ENCODE measurements at places on chromosomes 11 and 22.
A peak's percentile ranks its signal among the peaks of the same experiment; 100 is the strongest.

- no peak for DNase-seq
These were observed 27.2 kb downstream of the PARVG start for GRCh38 chr22:44207981-44208317.

- no peak for DNase-seq
These were observed 57.2 kb downstream of the SBF1 start for GRCh38 chr22:50417411-50418210.

DNA sequence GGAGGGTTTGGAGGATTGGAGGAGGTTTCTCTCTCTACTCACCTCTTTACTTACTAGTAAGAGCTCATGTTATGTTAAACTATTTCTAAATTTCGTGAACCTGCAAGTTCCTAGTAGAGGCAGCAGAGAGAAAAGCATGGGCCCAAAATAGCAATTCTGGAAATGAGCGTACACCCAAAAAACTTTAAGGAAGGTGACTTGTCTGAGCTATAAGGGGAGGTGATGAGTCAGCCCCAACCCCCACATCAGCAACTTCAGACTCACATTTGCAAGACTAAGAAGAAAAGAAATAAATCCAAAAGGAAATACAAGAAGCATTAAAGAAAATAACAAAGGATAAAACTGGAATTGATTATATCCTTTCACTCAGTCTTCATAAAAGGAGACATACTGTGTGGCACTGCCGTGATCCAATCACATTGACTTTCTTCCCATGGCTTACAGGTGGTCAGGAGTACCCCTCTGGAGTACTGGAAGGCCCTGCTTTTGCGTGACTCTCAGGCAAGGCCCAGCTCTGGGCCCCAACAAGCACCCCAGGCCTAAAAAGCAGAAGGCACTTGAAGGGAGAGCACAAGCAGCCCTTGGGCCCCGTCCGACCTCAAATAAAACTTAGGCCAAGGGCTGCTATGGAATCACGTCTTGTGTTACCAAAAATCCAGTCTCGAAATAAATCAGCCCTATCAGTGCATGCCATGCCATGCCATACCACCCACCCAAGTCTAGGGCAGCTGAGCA lies 14.3 kb downstream of the PACSIN2 start:
- peak; percentile 58 for DNase-seq

DNA sequence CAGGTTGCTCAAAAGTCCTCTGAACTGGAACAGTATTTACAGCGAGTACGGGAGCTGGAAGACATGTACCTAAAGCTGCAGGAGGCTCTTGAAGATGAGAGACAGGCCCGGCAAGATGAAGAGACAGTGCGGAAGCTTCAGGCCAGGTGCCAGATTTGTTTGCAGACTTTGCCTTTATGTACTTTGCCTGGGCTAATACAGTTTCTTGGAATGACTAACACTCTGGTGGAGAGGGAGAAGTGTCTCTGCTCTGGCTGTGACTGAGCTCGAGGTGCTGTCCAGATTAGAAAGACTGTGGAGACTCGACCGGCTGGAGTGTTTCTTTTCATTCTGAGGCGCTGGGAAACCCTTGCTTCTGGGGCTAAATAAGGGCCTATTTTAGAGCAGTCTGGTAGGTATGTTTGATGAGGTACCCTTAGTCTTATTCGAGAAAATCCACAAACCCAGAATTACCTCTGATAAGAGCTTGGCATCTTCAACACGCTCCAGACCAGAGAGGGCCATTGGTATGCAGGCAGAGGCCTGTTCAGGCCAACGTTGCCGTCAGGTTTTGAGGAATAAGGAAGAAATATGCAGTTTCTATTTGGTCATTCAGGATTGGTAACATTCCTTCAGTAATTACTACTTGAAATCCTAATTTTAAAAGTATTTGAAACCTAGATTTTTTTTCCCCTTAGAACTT lies 76.5 kb downstream of the SWAP70 start:
- no peak for DNase-seq

DNA sequence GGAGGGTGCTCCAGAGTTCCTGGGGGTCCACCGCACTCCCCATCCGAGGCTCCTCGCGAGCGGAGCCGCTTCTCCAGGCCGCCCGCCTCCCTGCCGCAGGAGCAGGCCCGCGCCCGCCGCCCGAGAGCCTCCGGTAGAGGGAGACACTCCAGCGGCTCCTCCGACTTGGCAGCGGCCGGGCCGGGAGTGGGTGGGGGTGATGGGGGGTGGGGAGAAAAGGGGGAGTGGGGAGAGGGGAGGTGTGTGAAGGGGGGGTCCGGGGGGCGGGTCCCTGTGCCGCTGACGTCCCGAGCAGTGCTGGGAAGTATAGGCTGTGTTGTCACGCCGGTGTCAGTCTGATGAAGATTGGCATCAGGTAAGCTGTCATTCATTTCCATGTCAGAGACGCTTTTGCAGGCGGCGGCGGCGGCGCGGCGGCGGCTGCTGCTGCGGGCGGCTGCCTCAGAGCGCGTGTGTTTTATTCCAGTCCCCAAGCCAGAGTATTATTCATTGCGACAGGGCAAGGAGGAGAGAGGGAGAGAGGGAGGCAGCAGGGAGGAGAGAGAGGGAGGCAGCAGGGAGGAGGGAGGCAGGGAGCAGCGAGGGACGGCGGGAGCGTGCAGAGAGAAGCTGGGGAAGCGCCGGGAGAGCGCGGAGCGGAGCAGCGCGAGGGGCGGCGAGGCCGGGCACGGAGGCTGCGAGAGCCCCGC lies at the start of gene PKNOX2:
TSS of gene PKNOX2 (plus strand) at position 330 of the 689 bp plus-strand sequence. CDS start 186,555 bp downstream, outside the sequence.
- DNase-seq: no peak

GRCh38 chr22:29152045-29152953 lies 53.4 kb upstream of the EMID1 start:
- peak; percentile 51 for DNase-seq

DNA sequence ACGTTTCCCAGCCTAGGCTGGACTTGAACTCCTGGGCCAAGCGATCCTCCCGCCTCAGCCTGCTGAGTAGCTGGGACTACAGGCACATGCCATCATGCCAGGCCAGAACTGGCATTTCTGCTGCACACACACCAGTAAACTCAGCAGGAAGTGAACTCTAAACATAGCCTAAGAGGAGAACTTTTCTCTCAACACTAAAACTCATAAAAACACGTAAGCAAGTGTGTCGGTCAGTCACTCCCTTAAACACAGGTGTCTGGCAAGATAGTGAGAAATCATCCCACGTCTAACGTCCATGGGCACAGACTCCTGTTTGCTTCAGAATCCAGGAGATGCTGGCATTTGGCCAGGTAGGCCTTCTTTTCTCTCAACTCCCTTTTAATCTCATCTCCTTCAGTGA lies 104.8 kb downstream of the RPL27A start:
- no peak for DNase-seq

DNA sequence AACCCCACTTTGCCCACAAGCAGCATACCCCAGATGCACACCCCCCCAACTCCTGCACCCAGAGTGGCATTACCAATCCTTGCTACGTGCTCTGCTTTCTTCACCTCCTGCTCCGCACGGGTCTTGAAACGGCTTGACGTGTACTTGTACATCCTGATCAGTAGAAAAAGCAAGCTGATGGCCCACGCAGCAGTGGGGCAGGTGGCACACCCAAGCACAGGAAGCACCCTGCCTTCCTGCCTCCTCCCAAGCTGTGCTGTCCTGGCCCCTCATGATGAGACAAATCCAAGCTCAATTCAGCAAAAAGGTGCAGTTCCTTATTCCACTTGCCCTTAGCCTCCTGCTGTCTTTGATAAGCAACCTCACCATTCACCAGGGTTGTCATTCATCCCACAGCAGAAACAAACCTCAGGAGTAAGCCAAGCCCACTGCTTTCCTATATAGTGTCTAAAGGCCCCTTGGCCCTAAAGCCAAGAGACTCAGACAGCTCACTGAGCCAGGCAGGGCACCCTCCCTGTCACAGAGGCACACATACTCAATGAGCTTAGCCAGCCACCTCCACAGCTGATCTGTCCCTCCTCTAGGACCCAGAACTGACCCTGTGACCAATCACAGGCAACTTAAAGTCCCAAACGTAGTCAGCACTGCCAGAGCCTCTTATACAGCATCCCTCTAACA lies 27.8 kb downstream of the MORC2 start:
- no peak for DNase-seq

- DNase-seq: peak; percentile 91
These were observed 11.7 kb downstream of the SAA1 start for GRCh38 chr11:18277565-18278271.

GRCh38 chr11:112174789-112175598 lies at the start of gene BCO2:
BCO2 (plus strand) TSS chr11:112175512; CDS start chr11:112175602, 90 bp downstream.
- DNase-seq: peak; percentile 58

- DNase-seq: no peak
These were observed 14.6 kb downstream of the GLB1L2 start for GRCh38 chr11:134346101-134346975.

GRCh38 chr22:37784829-37785495 lies 22.8 kb upstream of the GCAT start:
- DNase-seq: no peak

- DNase-seq: no peak
These were observed 104.8 kb upstream of the NAV2 start for GRCh38 chr11:19607656-19608360.

DNA sequence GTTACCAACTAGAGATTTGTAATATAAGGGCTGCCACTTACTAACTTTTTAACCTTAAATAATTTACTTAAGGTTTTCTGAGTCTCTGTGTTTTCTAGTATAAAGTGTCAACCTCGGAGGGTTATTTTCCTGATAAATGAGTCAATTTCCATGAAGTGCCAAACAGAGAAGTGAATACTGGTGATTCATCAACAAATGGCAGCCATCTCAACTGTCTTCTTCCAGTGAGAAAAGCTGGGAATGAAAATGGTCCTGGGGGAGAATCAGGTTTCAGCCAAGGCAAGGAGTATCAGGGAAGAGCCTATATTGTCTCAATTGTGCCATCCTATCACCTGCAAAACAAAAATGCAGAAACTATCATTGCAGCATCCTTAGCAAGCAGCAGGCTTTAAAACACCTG lies 129.1 kb downstream of the LUZP2 start:
- no peak for DNase-seq

GRCh38 chr11:8068605-8069221 lies 12.3 kb upstream of the TUB start:
- DNase-seq: no peak

- DNase-seq: no peak
These were observed 82.2 kb downstream of the ATG16L2 start for GRCh38 chr11:72896431-72896830.

DNA sequence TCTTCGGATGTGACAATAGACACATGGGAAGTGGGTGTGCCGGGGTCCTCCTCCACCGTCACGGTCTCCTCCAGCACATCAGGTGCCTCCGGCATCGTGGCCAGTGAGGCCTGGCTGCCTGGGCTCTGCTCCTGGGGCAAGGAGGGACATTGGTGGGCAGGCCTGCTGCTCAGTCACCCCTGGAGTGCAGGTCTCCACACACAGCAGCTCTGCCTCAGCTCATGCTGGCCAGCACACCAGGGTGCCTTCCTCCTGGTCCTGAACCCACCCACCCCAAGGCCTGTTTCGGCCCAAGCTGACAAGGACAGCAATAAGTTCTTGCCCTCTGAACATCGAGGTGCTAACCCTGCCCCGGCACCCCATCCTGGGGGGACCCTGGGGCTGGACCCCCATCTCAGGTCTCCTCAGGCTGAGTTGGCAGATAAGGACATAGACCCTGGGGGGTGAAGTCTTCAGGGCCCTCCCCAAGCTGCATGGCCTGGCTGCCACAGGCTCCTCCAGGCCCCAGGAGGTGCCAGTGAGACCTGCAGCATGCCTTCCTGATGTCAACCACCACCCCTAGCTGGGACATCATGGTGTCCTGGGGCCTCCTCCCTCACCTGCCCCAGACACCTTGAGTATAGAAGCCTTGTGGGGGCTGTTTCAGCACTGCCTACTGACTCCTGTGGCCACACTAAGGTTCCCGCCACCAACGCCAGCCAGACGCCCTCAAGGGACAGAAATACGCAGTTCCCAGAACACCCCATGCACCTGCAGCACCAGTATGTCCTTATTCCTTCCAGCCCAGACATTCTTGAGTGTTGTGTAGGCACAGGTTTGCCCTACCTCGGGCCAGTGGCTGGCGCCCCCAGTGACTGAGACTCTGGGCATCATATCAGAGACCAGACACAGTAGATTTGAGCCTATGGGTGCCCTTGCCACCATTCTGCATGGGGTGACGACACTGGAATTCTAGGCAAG lies 34.4 kb downstream of the ARVCF start:
- no peak for DNase-seq

DNA sequence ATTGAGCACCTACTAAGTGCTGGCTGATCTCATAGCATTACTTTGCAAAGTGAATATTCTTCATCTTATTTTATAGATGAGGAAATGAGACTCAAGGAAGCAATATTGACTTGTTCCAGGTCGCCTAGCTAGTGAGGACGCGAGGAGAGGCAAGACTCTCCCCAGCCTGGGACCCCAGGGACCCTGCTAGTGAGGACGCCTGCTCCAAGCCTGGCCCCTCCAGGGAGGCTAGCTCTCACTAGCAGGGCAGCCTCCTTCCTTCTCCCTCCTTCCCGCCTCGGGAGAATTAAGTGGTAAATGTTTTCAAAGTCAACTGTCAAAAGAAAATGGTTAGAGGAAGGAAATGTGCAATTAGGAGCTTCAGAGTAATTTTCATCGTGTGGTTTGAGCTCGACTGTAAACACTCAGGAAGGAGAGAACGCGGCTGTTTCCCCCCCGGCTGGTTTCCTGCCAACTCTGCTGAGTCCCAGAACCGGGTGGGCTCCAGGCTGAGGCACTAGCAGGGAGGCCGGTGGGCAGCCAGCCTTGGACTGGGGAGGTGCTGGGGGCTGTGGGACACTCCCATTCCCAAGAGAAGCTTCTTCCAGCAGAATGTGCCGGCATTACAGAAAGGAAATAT lies 17.9 kb downstream of the MYEOV start:
- DNase-seq: peak; percentile 84

- DNase-seq: peak; percentile 63
These were observed 649 bp downstream of the PRRG4 start for GRCh38 chr11:32830413-32830738.

GRCh38 chr11:121236115-121237001 lies 56.2 kb upstream of the SC5D start:
- DNase-seq: no peak

DNA sequence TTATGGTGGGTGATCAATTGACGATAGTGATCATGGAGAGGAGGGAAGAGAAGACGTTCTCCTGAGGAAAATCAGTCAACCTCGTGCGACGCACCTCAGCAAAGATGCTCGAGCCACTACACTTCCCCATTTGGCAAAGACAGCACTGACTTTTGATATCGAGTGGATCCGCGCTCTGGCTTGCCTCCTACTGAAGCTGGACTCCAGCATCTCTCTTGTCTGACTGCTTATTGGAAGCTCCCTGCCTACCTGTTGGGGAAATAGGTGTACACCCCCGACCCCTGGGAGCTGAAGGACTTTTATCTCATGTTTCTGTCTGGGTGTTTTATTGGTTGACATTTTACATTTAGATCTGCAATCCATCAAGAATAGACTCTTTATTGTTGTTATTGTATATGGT lies 476.8 kb upstream of the B3GAT1 start:
- no peak for DNase-seq

GRCh38 chr22:39177456-39177775 lies 24.9 kb upstream of the CBX7 start:
- no peak for DNase-seq

Measured in MV-4-11 (cell line).